Tibial nerve (tissue), 4 donors: ENCODE measurements at places on chromosomes 2 and 18.

DNA sequence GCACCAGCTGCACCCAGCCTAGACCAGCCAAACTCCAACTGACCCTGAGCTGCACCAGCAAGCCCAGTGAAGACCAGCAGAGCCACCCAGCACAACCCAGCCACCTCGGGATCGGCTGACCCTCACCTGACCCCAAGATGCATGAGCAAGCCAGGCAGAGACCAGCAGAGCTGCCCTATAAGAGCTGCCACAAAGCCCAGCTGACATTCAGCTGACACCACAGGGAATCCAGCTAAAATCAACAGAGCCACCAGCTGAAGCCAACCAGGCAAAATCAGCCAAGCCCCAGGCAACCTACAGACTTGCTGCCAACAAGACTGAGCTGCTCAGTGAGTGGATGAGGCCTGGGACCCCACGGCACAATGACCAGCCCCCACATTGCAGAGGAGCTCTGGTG, 54.6 kb downstream of the CYP27C1 start:
- no peaks in the 10 kb centered on the region for H3K4me1 ChIP-seq
- no peak overlapping the region for H3K27ac ChIP-seq
- H3K4me3 ChIP-seq = no peak overlapping the region
- no peaks in the 10 kb centered on the region for H3K36me3 ChIP-seq
- H3K27me3 ChIP-seq = no peaks in the 10 kb centered on the region
- no peak for DNase-seq

DNA sequence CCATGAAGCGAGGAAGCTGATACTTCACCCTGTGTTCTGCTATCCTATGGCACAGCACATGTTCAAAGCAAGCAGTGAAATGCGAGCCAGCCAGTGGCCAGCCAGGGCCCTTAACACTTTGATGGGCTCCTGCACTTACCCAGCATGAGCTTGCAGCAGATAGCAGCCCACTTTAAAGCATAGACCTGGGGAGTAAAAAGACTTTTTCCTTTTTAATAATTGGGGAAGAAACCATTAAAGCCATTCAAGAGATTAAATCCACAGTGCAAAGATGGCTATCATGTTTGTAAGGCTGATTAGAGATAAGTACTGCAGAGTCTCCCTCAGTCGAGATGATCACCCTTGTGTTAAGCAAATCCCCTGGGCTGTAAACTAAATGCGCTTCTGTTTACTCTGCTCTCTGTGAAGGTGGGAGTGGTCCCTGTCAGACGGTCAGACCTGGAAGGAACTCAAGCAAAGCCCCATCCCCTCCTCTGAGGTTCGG, 15.7 kb downstream of the CCBE1 start:
- H3K27ac ChIP-seq = no peak overlapping the region
- no peaks in the 10 kb centered on the region for H3K36me3 ChIP-seq
- no peak for DNase-seq
- H3K4me3 ChIP-seq = no peak overlapping the region

DNA sequence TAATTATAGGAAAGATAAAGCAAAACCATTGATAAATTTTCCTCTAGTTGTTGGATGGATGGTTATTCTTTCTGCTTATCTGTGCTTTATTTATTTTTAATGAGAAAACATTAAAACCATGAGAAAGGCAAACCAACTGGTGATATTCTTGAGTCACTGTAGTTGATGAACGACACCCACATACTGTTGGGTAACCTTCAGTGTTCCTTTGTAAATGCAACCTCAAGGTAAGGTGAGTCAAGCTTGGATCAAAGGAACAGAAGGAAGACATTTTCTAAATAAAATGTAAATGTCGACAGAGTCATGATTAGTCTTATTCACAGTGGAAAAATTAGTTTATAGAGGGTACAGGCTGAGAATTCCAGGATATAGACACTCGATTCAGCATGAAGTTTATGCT, 12.7 kb downstream of the ABCB11 start:
- H3K4me1 ChIP-seq = no peaks in the 10 kb centered on the region
- no peaks in the 10 kb centered on the region for H3K27me3 ChIP-seq
- H3K4me3 ChIP-seq = no peak overlapping the region

DNA sequence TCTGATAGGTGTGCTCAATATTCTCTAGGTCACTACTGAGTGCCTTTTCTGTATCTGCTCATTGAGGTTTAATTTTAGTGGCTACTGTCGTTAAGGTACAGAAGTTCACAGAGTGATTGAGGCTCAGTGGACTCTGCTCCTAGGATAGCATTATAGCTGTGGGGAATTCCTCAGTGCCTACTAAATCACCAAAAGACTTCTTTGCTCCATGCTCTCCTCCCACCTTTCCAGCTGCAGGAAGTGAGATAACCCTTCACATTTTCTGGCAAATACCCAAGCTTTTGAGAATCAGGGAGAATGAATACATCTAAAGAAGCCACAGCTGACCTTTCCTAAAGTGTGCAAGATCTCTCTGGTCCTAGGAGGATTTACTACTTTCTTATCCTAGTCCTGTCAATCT, 95.2 kb upstream of the FSIP2 start:
- no peaks in the 10 kb centered on the region for H3K27me3 ChIP-seq
- H3K27ac ChIP-seq = no peak overlapping the region
- DNase-seq = no peak
- no peaks in the 10 kb centered on the region for H3K4me1 ChIP-seq

- H3K36me3 ChIP-seq = no peaks in the 10 kb centered on the region
- no peak overlapping the region for H3K27ac ChIP-seq
- H3K27me3 ChIP-seq = no peaks in the 10 kb centered on the region
- no peak for DNase-seq
- H3K4me3 ChIP-seq = no peak overlapping the region
Measured at GRCh38 chr2:222730366-222730999, 59.0 kb downstream of the MOGAT1 start.

DNA sequence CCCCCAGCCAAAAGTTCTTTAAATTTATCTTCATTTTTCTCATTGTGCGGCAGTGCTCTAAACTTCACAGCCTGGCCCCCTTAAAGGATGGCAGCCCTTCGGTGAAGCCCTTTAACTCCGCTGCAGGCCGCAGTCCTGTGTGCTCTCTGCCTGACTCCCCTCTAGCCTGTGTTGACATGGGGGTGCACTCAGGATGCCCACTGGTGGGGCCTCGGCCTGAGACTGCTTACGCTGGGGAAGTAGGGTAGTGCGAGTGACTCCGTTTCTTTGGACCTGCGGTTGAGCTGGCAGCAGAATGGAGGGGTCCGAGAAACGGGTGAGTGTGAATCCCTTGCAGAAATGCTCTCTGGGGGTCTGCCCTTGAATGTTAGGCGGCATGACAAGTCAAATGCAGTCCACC, 5.6 kb downstream of the RAB12 start:
- no peaks in the 10 kb centered on the region for H3K36me3 ChIP-seq
- no peak for DNase-seq

GRCh38 chr2:84417453-84418145, 41.5 kb downstream of the SUCLG1 start:
- no peak for DNase-seq
- no peak overlapping the region for H3K4me3 ChIP-seq
- no peaks in the 10 kb centered on the region for H3K36me3 ChIP-seq
- no peak overlapping the region for H3K27ac ChIP-seq
- no peaks in the 10 kb centered on the region for H3K4me1 ChIP-seq

- H3K4me3 ChIP-seq = no peak overlapping the region
- no peaks in the 10 kb centered on the region for H3K36me3 ChIP-seq
- no peak overlapping the region for H3K27ac ChIP-seq
- H3K27me3 ChIP-seq = no peaks in the 10 kb centered on the region
Measured at GRCh38 chr2:237062585-237062984, 23.1 kb upstream of the COPS8 start.

GRCh38 chr18:54255141-54255540, 14.2 kb upstream of the POLI start:
- no peaks in the 10 kb centered on the region for H3K36me3 ChIP-seq
- no peaks in the 10 kb centered on the region for H3K27me3 ChIP-seq
- H3K4me1 ChIP-seq = no peaks in the 10 kb centered on the region
- H3K27ac ChIP-seq = no peak overlapping the region
- no peak overlapping the region for H3K4me3 ChIP-seq

DNA sequence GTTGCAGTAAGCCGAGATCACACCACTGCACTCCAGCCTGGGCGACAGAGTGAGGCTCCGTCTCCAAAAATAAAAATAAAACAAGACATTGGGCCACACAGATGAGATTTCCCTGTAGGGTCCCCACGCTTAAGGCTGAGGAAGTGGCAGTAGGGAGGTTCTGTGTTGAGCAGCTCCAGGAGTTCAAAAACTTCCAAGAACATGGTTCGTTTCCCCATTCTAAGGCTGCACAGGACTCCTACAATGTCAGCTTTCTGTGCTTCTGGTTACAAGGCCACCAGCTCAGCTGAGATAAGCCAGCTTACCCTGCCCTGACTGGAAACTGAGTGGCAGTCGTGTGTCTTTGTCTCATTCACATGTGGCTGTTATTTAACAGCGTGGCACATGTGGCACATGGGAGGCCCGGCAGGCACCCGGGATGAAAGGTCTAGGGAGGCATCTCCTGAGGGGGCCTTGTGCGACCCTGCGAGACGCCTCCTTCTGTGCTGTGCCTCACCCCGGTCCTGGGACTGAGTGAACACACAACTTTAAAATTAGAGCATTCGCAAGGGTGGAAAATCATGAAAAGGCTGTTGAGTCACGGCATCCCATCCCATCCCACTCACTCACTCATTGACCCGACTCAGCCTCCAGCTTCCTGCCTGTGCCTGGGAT, 7.7 kb downstream of the ITGB1BP1 start:
- no peak for DNase-seq
- peaks cover 47% of the 10 kb centered on the region for H3K4me1 ChIP-seq
- peaks cover 69% of the 10 kb centered on the region for H3K36me3 ChIP-seq
- no peak overlapping the region for H3K4me3 ChIP-seq

- H3K36me3 ChIP-seq = no peaks in the 10 kb centered on the region
- H3K4me3 ChIP-seq = no peak overlapping the region
- no peak overlapping the region for H3K27ac ChIP-seq
- H3K4me1 ChIP-seq = no peaks in the 10 kb centered on the region
Measured at GRCh38 chr2:57204364-57204763, 842.2 kb upstream of the VRK2 start.
